Dermis microvascular lymphatic vessel endothelial cell (primary cell): ENCODE measurements at places on chromosomes 5 and 9. TPM values are rescaled to one million over a fixed set of nuclear protein-coding genes. Genes with fewer than 3 reads are reported as not detected.

CFAP157 gene
- total RNA-seq, result under 0.01 TPM in 1 of 2 replicates, not detected in the other

- no peak for DNase-seq
Observed at GRCh38 chr5:59264639-59265245, 628.8 kb downstream of the PDE4D start.

OBP2B gene
- total RNA-seq, result not detected in 2 replicates

- DNase-seq, result no peak
Observed at GRCh38 chr9:6029604-6030274, 14.3 kb upstream of the RANBP6 start.

ESM1 gene
- 69.5 and 73.0 TPM in 2 replicates for total RNA-seq

- no peak for DNase-seq
Observed at GRCh38 chr9:135533113-135533512, 11.9 kb downstream of the LCN1 start.

TRIM36 gene
- total RNA-seq, result 0.25 and 0.26 TPM in 2 replicates

GRCh38 chr5:33332804-33333203 is 108.0 kb upstream of the TARS1 start:
- no peak for DNase-seq

- DNase-seq, result no peak
Observed at GRCh38 chr5:31133488-31133887, 60.0 kb upstream of the CDH6 start.

MAMDC2 gene
- total RNA-seq, result 0.89 and 3.1 TPM in 2 replicates

DNA sequence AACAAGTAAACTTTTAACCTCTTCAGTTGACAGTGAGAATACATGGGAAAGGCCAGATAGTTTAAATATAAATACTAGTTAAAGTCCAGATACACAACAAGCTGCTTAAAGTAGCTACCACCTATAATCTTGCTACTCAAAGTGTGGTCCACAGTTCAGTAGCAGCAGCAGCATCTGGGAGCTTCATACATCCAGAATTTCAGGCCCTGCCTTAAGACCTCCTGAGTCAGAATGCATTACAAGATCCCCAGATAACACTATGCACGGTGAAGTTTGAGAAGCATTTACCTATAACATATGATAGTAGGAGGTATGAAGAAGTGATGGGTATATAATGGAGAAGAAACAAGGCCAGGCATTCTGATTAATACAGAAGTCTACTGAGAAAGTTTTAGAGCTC is 244.5 kb downstream of the EFNA5 start:
- peak; percentile 9 for DNase-seq

- no peak for DNase-seq
Observed at GRCh38 chr5:132104556-132104955, 31.0 kb downstream of the CSF2 start.

GRCh38 chr9:129365196-129365595 is 187.1 kb upstream of the IER5L start:
- no peak for DNase-seq

- DNase-seq, result no peak
Observed at GRCh38 chr5:128376577-128376976, 161.5 kb downstream of the FBN2 start.

GRCh38 chr5:150254774-150255173 is 34.8 kb downstream of the CAMK2A start:
- DNase-seq, result no peak

- DNase-seq, result peak; percentile 30
Observed at GRCh38 chr5:6525910-6526309, 77.3 kb downstream of the UBE2QL1 start.

GRCh38 chr5:54894957-54895815 is 90.2 kb downstream of the ESM1 start:
- DNase-seq, result no peak

THBS4 gene
- total RNA-seq, result 1.2 and 2.9 TPM in 2 replicates

DNA sequence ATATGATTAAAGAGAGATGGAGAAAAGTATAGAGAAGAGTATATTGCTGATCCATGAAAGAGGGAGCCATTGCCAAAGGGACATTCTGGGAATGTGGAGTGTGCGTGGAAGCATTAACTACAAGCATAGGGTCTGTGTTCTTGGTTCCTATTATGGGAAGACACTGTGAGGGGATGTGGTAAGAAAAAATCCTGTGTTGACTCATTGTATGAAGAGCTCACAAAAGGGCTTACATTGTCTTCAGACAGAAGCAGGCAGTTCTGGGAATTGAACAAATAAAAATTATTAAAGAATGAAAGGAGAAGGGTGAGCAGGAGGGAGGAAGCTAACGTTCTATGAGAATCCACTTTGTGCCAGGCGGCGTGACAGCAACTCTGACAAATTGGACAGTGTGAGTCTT is 250.4 kb upstream of the CHD1 start:
- DNase-seq, result no peak

- peak; percentile 43 for DNase-seq
Observed at GRCh38 chr9:38431116-38431515, 6.9 kb upstream of the IGFBPL1 start.

DNA sequence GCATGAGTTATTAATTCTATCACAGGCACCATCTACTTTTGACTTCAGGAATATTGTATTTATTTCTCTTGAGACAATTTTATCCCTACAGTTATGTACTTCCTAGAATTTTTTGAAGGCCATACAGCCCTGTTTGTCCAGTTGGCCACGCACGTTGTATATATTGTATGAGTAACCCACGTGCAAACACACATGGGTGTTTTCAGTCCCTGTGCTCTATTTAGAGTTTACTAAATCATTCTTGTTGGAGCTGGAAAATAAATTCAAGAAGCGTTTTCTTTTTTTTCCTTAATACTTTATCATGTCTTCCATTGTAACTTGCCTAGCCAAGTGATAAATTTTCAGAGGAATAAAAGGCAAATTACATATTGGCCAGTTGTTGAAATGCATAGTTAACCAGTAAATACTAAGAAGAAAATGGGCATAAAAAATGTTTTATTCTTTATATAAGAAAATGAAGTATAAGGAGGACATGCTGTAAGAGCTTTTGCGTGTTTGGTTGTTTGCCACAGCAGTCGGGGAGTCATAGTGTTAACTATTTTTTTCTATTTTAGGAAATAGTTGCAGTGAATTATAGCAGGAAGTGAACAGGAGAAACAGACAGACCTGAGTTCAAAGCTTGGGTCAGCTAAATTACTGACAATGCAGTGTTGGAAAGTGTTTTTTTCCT is 86.4 kb upstream of the MINAR2 start:
- no peak for DNase-seq

- DNase-seq, result no peak
Observed at GRCh38 chr5:159533197-159533596, 202.9 kb upstream of the IL12B start.

PCDHB13 gene
- total RNA-seq, result 0.51 and 1.9 TPM in 2 replicates

DNA sequence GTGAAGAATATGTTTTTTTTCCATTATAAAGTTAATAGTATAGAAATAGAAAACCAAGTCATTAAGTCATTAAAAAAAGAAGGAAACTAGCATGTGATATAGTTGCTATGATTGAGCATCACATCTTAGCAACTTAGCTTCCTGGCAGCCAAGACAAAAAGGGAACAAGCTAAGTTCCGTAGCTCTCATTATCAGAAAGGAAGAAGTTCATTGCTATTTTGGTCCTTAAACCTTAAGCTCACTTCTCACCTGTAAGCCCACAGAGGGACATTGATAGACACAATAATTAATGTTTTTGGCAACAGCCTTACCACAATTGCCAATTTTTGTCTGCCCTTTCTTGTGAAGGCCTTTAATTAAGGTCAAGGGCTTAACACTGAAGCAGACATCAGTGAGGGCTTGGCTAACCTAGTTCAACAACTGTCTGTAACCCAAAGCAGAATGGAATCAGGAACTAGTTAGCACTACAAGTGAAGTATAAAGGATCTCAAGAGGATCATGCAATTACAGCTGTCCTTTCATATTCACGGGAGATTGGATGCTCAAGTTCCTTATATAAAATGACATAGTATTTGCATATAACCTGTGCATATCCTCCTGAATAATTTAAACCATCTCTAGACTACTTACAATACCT is 24.0 kb upstream of the KLF4 start:
- no peak for DNase-seq

SLC25A46 gene
- 61.5 and 63.0 TPM in 2 replicates for total RNA-seq

SPATA24 gene
- 6.6 and 8.1 TPM in 2 replicates for total RNA-seq

ARL14EPL gene
- total RNA-seq, result under 0.01 and 0.13 TPM in 2 replicates

DNA sequence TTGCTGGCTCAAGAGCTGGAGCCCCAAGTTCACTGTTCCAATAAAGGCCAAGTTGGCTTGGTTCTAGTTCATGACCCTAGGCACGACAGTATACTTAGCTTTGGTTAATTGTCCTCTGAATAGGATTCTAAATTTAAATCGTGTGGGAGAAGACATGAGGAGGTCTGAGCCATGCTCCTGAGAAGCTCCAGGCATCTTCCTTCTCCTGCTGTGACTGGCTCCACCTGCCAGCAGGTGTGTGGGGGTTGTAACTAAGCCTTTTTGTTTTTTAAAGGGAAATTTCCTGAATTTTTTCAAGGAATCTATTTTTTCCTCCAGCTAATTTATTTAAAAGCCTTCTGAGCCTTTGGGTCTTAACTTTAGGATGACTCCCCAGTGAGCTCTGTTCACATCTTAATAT is 20.2 kb upstream of the TRIM36 start:
- DNase-seq, result no peak

GRCh38 chr9:109225629-109226028 is 58.6 kb upstream of the FRRS1L start:
- DNase-seq, result no peak

IL9 gene
- total RNA-seq, result not detected in 2 replicates

DNA sequence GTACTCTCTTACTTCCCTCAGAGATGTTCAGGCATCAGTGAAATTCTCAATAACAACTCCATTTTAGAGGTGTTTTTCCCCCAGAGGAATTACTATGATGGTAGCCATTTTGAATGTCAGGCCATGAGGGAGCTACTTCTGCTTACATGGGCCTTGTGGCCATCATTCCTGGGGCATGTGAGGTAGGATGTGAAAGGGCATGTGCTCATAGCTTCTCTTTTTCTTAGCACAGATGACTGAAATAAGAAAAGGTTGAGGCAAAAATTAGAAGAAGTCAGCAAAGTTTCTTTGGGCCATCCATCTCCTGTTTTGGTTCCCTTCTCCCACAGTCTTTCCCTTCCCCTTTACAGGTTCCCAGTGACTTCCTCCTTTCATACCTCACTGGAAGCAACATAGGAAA is 68.8 kb downstream of the FEM1C start:
- no peak for DNase-seq

- no peak for DNase-seq
Observed at GRCh38 chr5:41721516-41721915, 148.7 kb downstream of the OXCT1 start.

DNA sequence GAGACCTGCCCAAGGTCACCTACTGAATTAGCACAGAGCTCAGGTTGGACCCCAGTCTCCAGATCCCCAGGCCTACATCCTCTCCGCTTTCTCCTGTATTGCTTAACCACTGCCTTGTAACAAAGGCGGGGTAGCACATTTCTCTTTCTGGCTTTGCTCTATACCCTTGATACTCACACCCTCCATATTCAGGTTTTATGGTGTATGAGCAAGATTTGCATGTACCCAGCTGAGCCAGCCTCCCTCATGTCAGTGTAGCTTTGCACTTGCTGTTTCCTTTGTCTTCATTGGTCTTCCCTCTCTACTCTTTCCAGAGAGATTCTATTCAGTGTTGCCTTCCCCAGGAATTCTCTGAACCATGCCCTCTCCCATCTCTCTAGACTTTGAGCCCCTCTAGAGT is 19.6 kb upstream of the ZCCHC7 start:
- no peak for DNase-seq
